ENCODE measurements at places on chromosomes 3 and 15. TPM values are rescaled to one million over a fixed set of nuclear protein-coding genes. Genes with fewer than 3 reads are reported as not detected.
A peak's percentile ranks its signal among the peaks of the same experiment; 100 is the strongest.

DNA sequence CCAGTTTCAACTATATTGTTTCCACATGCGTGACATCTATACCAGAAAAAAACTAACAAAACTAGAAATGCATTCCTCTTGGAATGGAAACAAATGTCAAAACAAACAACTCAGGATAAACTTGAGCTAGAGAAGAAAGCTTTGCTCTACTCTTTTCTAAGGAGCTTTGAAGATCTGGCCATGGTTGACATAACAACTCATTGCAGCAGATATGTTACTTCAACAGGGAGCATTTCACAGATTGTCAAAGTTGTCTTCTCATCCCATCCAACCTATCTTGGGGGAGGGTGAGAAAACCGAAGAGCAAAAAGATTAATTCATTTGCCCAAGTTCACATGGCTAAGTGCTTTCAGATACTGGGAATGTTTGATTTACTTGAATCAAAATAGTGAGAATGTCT, 484.4 kb downstream of the CNTN4 start:
- DNase-seq, result no peak
- H3K4me3 ChIP-seq, result no peak overlapping the region
- no peaks in the 10 kb centered on the region for H3K36me3 ChIP-seq
- H3K27ac ChIP-seq, result no peak overlapping the region
- H3K4me1 ChIP-seq, result no peaks in the 10 kb centered on the region

DNA sequence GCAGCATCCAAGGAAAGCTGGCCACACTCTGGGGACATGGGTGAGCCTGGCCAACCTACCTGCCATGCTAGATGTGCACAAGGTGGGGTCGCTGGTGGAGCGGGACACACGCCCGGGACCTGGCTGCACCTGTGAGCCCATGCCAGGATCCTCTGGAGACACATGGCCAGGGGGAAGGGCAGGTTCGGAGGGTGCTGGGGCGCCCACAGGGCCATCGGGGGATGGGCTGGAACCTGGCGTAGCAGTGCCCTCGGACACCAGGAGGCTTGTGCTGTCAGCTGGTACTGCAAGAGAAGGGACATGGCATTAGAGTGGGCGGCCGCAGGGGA, 143.4 kb downstream of the NSMCE3 start:
- H3K36me3 ChIP-seq, result no peaks in the 10 kb centered on the region
- H3K4me1 ChIP-seq, result no peaks in the 10 kb centered on the region
- no peak overlapping the region for H3K4me3 ChIP-seq

GRCh38 chr3:113227146-113227545, 15.8 kb downstream of the BOC start:
- H3K4me3 ChIP-seq, result no peak overlapping the region
- H3K36me3 ChIP-seq, result no peaks in the 10 kb centered on the region
- H3K27ac ChIP-seq, result no peak overlapping the region
- H3K4me1 ChIP-seq, result peaks cover 24% of the 10 kb centered on the region
- H3K27me3 ChIP-seq, result peaks cover 29% of the 10 kb centered on the region

DNA sequence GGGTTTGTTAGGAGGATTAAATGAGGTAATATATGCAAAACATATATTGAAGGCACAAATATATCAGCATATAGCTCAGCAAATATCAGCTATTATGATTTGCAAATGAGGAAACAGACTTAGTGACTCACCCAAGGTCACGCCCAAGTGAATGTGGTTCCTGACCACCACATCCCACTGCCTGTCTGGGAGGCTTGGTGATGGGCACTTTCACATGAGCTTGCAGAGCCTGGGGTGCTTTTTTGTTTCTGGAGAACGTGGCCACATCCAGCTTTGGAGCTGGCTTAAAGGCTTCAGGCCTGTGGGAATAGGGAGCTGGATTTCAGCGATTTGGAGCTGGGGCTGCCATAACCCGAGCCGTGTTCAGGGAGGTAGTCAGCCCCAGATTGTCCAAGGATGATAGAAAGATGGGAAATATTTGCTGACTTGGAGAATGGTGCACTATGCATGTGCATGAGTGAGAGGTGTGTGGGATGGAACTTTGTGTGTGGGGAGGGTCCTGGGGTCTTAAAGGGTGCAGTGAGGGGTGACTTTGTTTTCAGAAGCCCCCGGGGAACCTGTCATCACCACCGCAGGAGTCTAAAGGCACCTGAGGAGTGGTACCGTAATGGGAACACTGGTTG, 12.0 kb upstream of the FGD5 start:
- no peak overlapping the region for H3K27ac ChIP-seq
- H3K4me1 ChIP-seq, result peaks cover 43% of the 10 kb centered on the region
- peak; percentile 60 for DNase-seq
- no peak overlapping the region for H3K4me3 ChIP-seq

DNA sequence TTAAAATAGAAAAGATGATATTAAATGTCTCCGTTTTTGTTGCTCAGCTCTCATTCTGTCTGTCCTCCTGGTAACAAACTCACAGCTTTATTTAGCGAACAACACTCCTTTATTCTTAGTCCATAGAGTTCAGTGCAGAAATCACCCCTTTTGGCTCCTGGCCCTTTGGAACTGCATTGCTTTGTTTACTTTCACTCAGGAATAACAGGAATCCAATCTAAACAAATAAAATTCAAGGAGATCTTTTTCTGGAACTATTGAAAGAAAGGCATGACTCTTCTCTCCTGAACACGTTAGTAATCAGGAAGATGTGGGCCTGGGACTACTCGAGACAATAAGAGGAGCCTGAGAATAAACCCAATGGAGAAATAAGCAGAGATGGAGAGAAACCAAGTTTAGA, 409.2 kb downstream of the DIPK2A start:
- no peaks in the 10 kb centered on the region for H3K27me3 ChIP-seq
- H3K36me3 ChIP-seq, result no peaks in the 10 kb centered on the region
- DNase-seq, result no peak
- H3K4me3 ChIP-seq, result no peak overlapping the region
- H3K4me1 ChIP-seq, result no peaks in the 10 kb centered on the region

GRCh38 chr3:46271209-46271745, 29.0 kb downstream of the CCR3 start:
- H3K36me3 ChIP-seq, result peaks cover 21% of the 10 kb centered on the region
- peaks cover 3% of the 10 kb centered on the region for H3K27me3 ChIP-seq
- H3K4me1 ChIP-seq, result peaks cover 57% of the 10 kb centered on the region
- DNase-seq, result no peak
- no peak overlapping the region for H3K4me3 ChIP-seq

GRCh38 chr3:87488765-87489164, 212.4 kb upstream of the POU1F1 start:
- no peak for DNase-seq
- no peaks in the 10 kb centered on the region for H3K27me3 ChIP-seq
- no peaks in the 10 kb centered on the region for H3K36me3 ChIP-seq
- no peak overlapping the region for H3K27ac ChIP-seq

GRCh38 chr15:95021816-95022215, 790.5 kb downstream of the MCTP2 start:
- no peak overlapping the region for H3K4me3 ChIP-seq
- no peaks in the 10 kb centered on the region for H3K27me3 ChIP-seq
- H3K27ac ChIP-seq, result no peak overlapping the region
- no peaks in the 10 kb centered on the region for H3K4me1 ChIP-seq

- no peak for DNase-seq
- H3K4me3 ChIP-seq, result no peak overlapping the region
- no peak overlapping the region for H3K27ac ChIP-seq
- H3K27me3 ChIP-seq, result no peaks in the 10 kb centered on the region
- H3K36me3 ChIP-seq, result no peaks in the 10 kb centered on the region
- no peaks in the 10 kb centered on the region for H3K4me1 ChIP-seq
Observed at GRCh38 chr3:24640330-24640877, 145.8 kb upstream of the THRB start.

The CCDC13 gene
- 0.63 TPM for total RNA-seq

The COL6A6 gene
- total RNA-seq, result not detected

The CX3CR1 gene
- total RNA-seq, result 0.95 TPM

The UBAP1L gene
- 4.2 TPM for total RNA-seq

The TNK2 gene
- 127 TPM for total RNA-seq

All from activated CD8-positive, alpha-beta T cell treated with anti-CD3 and anti-CD28 coated beads, Interleukin-2, amount 10 ng/mL, durations not matched to agents 7 days and 5 days (primary cell).